ENCODE measurements at places on chromosomes 11 and 22. TPM values are rescaled to one million over a fixed set of nuclear protein-coding genes. Genes with fewer than 3 reads are reported as not detected.

Gene FDX1
- total RNA-seq, result 14.3 TPM

Gene RGL4
- 0.15 TPM for total RNA-seq

Gene OR6A2
- 0.51 TPM for total RNA-seq

Gene USP35
- total RNA-seq, result 26.0 TPM

Gene OR8G5
- 0.18 TPM for total RNA-seq

Gene ZNF280B
- total RNA-seq, result 6.8 TPM

DNA sequence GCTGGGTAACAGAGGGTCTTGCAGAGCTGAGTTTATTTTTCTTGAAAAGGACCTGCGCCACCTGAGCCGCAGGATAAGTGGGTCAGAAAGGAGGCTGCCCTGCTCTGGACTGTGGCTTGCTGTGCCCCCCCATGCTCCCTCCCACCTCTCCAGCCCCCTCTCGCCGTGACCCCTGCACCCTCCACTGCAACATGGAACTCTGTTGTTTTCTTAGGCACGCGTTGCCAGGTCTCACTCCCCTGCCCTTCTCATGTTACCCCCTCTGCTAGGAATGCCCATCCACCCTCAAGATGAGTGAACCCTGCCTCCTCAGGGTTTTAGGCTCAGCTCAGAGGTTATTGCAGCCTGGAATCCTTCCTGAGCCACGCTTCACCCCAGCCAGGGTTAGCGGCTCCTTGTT, 10.8 kb downstream of the ETS1 start:
- peaks cover 10% of the 10 kb centered on the region for H3K36me3 ChIP-seq
- H3K4me1 ChIP-seq, result peaks cover 53% of the 10 kb centered on the region
- H3K27me3 ChIP-seq, result peaks cover 6% of the 10 kb centered on the region
- DNase-seq, result no peak
- no peak overlapping the region for H3K27ac ChIP-seq

- H3K27me3 ChIP-seq, result no peaks in the 10 kb centered on the region
- H3K4me1 ChIP-seq, result no peaks in the 10 kb centered on the region
- DNase-seq, result no peak
- H3K36me3 ChIP-seq, result peaks cover 8% of the 10 kb centered on the region
Measured at GRCh38 chr11:98155696-98156095, 865.1 kb upstream of the CNTN5 start.

GRCh38 chr11:20373147-20373546, 9.6 kb downstream of the HTATIP2 start:
- no peak overlapping the region for H3K4me3 ChIP-seq
- no peaks in the 10 kb centered on the region for H3K4me1 ChIP-seq
- no peaks in the 10 kb centered on the region for H3K27me3 ChIP-seq
- no peak for DNase-seq

- H3K27ac ChIP-seq, result no peak overlapping the region
- H3K27me3 ChIP-seq, result no peaks in the 10 kb centered on the region
- no peak overlapping the region for H3K4me3 ChIP-seq
- H3K36me3 ChIP-seq, result no peaks in the 10 kb centered on the region
- no peak for DNase-seq
- no peaks in the 10 kb centered on the region for H3K4me1 ChIP-seq
Measured at GRCh38 chr11:24593332-24593731, 96.5 kb downstream of the LUZP2 start.

GRCh38 chr11:36492724-36493304, 17.3 kb downstream of the TRAF6 start:
- H3K27me3 ChIP-seq, result peaks cover 2% of the 10 kb centered on the region
- no peak overlapping the region for H3K27ac ChIP-seq
- H3K4me3 ChIP-seq, result no peak overlapping the region
- peaks cover 33% of the 10 kb centered on the region for H3K36me3 ChIP-seq

DNA sequence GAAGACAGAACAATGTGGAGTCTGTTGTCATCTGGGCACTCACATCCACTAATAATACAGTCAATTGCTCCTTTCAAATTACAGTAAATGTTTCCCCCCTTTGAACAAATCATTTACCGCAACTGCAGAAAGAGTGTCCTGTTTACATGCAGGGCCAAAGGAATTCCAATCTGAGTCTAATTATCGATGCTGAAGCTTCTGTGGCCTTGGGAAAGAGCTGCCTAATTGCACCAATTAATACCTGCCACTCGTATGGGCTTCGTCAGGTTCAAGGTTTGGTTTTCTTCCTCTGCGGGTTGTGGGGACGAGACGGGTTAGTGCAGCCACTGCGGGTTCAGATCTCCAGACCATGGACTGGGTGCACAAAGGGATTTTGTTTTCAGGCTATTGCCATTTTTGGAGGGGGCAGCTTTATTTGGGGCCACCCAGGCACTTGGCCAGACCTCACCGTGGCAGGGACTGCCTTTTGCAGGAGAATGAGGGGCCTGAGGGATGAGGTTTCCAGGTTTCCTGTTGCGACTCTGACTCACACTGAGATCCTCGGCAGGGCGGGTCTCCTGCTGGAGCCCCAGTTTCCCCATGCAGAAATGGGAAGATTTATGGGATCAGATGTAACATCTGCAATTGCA, 147.6 kb downstream of the MIAT start:
- H3K36me3 ChIP-seq, result peaks cover 5% of the 10 kb centered on the region
- peaks cover 2% of the 10 kb centered on the region for H3K4me1 ChIP-seq
- no peak overlapping the region for H3K4me3 ChIP-seq
- peaks cover 4% of the 10 kb centered on the region for H3K27me3 ChIP-seq
- DNase-seq, result no peak

GRCh38 chr22:27461470-27461869, 340.1 kb downstream of the MN1 start:
- no peak overlapping the region for H3K4me3 ChIP-seq
- H3K27ac ChIP-seq, result peak overlapping the region; percentile 40

GRCh38 chr22:20225693-20225966, 42.5 kb downstream of the RTN4R start:
- no peak for DNase-seq
- peaks cover 4% of the 10 kb centered on the region for H3K4me1 ChIP-seq
- H3K27ac ChIP-seq, result peak overlapping the region; percentile 0
- H3K27me3 ChIP-seq, result peaks cover 14% of the 10 kb centered on the region
- H3K36me3 ChIP-seq, result peaks cover 11% of the 10 kb centered on the region

DNA sequence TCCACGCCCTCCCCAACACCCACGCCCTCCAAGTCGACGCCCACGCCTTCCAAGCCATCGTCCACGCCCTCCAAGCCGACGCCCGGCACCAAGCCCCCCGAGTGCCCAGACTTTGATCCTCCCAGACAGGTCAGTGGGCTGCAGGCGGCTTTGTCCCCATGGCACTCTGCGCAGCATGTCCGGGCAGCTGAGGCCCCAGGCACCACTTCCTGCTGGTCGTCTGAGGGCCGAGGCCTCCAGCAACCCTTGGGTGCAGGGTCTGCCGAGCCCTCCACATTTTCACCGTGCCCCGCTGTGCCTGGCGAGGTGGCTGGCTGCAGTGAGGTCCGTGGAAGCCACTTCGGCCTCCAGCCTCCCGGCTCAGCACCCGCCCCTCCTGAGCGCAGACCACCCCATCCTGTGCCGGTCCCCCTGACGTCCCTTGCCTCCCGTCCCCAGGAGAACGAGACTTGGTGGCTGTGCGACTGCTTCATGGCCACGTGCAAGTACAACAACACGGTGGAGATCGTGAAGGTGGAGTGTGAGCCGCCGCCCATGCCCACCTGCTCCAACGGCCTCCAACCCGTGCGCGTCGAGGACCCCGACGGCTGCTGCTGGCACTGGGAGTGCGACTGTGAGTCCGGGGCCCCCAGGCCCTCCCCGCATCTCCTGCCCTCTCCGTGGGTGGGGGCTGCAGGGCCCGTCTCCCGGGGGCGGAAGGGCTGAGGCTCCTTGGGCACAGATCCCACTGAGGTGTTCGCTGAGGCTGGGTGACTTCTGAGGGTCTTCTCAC, 26.8 kb downstream of the MUC2 start:
- H3K27ac ChIP-seq, result no peak overlapping the region
- peaks cover 4% of the 10 kb centered on the region for H3K36me3 ChIP-seq
- H3K4me3 ChIP-seq, result no peak overlapping the region
- DNase-seq, result no peak
- H3K4me1 ChIP-seq, result no peaks in the 10 kb centered on the region

DNA sequence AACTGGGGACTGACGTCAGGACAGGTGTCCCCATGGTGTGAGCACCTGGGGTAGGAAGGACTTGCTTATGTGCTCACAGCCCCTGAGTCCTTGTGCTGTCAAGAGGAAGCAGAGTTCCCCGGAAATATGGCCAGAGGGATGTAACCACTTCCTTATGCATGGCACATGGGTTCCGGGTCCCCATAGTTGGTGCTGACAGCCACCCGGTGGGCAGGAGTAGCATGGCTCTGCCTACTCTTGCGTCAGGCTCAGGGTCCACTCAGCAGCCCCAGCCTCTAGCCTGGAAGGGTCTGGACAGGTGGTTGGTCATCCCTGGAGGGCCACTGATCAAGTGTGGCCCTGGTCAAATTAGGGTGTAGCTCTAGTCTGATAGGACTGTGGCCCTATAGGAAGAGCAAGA, 42.8 kb upstream of the CCND1 start:
- no peak overlapping the region for H3K4me3 ChIP-seq
- no peaks in the 10 kb centered on the region for H3K36me3 ChIP-seq
- H3K27ac ChIP-seq, result no peak overlapping the region

DNA sequence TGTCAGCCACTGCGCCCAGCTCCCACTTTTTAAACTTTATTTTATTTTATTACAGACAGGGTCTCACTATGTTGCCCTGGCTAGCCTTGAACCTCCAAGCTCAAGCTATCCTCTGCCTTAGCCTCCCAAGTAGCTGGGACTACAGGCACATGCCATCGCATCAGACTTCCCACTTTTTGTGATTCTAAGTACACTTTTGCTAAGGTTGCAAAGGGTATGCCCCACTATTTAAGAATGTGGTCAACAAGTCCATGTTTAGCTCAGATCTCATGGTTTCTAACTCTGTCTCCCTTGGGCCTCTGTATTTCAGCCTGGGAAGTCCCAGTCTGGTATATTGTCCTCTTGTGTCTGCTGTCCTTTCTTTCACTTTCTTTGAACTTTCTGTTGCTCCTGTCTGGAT, 35.3 kb downstream of the EXPH5 start:
- peaks cover 1% of the 10 kb centered on the region for H3K27me3 ChIP-seq
- H3K4me3 ChIP-seq, result no peak overlapping the region
- H3K27ac ChIP-seq, result no peak overlapping the region
- peaks cover 9% of the 10 kb centered on the region for H3K4me1 ChIP-seq
- no peaks in the 10 kb centered on the region for H3K36me3 ChIP-seq

- no peak overlapping the region for H3K27ac ChIP-seq
- H3K4me1 ChIP-seq, result peaks cover 15% of the 10 kb centered on the region
- no peak for DNase-seq
Measured at GRCh38 chr22:39471381-39472141, 14.7 kb downstream of the MGAT3 start.

Data from endothelial cell (in vitro differentiated cells).